ENCODE measurements at places on chromosomes 2 and 18.

GRCh38 chr2:135164431-135164830, 112.3 kb downstream of the RAB3GAP1 start:
- DNase-seq, result peak; percentile 38

DNA sequence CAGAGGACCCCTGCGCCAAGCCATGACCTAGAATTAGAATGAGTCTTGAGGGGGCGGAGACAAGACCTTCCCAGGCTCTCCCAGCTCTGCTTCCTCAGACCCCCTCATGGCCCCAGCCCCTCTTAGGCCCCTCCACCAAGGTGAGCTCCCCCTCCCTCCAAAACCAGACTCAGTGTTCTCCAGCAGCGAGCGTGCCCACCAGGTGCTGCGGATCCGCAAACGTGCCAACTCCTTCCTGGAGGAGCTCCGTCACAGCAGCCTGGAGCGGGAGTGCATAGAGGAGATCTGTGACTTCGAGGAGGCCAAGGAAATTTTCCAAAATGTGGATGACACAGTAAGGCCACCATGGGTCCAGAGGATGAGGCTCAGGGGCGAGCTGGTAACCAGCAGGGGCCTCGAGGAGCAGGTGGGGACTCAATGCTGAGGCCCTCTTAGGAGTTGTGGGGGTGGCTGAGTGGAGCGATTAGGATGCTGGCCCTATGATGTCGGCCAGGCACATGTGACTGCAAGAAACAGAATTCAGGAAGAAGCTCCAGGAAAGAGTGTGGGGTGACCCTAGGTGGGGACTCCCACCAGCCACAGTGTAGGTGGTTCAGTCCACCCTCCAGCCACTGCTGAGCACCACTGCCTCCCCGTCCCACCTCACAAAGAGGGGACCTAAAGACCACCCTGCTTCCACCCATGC, 3.0 kb downstream of the PROC start:
- DNase-seq, result no peak

DNA sequence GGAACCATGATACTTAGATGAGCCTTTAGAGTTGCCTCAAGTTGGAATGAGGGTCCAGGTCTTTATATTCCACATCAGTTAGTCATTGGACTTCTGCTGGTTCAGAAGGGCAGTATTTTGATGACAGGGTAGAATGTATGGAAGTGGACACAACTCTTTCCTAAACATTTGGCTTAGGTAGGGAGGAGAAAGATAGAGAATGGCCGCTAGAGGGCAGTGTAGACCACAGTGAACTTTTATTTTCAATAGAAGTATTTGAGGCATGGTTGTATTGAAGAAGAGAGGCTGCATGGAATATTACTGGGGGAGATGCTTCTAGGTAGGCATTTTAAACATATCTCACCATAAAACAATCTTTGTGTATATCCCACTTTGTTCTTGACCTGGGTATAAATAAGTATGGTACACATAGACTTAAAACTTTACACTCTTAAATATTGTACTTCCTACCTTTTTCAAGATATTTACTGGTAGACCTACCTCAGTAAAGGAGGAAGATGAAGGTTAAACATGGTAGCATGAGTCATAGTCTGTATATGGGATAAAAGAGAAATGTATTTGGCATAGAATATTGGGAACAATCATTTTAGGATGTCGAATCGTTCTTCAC, 497.6 kb upstream of the FAM98A start:
- DNase-seq, result peak; percentile 48

- no peak for DNase-seq
These were observed 77.6 kb downstream of the ASB1 start for GRCh38 chr2:238504181-238504931.

GRCh38 chr2:78245394-78246135, 723.4 kb upstream of the LRRTM4 start:
- no peak for DNase-seq

DNA sequence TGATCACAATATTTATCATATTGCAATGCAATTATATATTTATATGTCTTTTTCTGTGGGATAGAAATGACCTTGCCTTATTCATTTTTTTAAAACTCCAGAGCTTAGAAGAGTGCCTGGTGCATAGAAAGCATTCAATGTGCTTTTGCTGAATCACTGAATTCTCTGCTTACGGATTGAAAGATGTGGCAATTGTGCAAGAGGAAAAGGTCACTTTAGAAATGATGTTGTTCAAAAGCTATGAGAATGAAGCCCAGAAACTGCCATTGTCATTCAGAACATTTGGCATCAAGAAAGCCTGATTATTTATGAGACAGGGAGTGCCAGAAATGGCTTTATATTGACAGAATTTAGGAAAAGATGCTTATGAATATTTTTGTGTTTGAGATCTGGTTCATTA, 678.6 kb upstream of the CDH2 start:
- peak; percentile 61 for DNase-seq
